ENCODE measurements at places on chromosomes 16 and 17. TPM values are rescaled to one million over a fixed set of nuclear protein-coding genes. Genes with fewer than 3 reads are reported as not detected.

DNA sequence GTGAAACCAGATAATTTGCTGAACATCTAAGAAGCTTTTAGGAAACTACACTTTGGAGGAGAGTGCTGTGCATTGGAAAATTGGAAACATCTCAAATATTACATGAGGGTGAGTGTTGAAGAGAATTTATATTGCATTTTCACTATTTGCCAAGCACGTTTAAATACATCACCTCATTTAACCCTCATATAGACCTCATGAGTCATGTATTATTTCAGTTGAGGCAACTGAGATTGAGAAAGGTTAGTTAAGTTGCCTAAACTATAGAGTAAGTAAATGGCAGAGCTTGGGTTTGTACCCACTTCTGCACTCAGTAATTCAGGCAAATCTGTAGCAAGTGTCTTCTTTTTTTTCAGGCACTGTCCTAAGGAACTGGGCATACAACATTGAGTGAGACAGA is 3.7 kb upstream of the NLK start:
- DNase-seq: peak; percentile 34

- no peak for DNase-seq
Observed at GRCh38 chr17:71202449-71202848, 918.4 kb upstream of the SOX9 start.

The HIC1 gene
- total RNA-seq: 0.59 TPM

DNA sequence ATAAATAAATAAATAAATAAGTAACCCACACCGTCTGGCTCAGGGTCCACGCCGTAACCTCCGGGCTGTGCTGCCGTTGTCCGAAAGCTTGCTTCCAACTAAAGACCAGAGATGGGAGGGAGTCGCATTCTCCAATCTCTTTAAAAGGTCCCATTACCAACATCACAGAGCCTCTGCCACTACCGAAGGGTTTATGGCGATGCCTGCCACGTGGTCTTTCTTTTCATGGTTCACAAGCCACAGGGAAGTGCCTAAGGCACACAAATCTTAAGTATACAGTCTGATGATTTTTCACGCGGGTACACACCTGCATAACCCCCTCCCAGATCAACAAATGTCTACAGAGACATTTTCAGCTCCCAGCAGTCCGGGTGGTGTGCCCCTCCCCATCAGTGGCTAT is 1.4 kb downstream of the COTL1 start:
- DNase-seq: peak; percentile 51

The MT1G gene
- total RNA-seq: not detected

The SPNS2 gene
- total RNA-seq: not detected

DNA sequence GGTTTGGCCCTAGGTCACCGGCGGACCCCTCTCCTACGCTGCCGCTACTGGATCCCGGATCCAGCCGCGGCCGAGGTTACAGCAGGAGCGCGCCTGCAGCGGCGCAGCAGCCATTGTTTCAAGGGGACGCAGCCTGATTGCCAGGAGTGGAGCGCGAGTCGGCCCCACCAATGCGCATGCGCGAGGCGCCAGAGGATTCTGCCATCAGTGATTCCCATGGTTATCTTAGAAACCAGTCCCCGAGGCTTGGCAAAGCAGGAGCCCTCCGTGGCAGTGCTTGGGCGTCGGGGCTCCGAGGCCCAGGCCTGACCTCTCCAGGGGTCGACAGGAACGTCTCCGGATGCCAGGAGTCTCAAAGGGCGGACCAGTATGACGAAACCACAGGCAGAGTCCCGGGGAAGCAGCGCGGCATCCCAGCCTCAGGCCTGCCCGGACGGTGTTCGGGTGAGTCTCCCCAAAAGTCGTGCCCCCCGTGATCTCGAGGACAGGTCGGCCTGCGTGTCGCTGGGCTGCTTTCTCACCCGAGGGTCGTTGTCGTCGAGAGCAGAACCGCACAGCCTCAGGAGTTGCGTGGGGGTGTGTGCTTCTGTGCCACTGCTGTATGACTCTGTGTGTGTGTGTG is 608.5 kb downstream of the KCNJ18 start:
- no peak for DNase-seq

DNA sequence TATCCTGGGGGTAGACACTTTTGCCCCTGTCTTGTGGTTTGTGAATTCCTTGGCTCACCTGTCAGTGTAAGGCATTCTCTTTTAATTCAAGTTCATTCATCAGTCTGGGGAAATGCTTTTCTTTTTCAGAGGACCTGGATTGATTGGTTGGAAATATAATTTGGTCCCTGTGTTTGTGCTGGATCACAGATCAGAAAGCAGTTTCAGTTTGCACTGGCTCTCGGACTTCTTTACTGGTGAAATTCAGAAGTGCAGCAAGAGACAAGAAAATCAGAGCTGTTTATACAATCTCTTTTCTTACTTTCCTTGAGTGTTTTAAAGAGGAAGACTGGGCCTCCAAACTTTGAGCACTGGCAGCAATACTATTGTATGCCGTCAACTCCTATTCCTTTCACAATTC is 161.8 kb upstream of the KCNJ16 start:
- no peak for DNase-seq

DNA sequence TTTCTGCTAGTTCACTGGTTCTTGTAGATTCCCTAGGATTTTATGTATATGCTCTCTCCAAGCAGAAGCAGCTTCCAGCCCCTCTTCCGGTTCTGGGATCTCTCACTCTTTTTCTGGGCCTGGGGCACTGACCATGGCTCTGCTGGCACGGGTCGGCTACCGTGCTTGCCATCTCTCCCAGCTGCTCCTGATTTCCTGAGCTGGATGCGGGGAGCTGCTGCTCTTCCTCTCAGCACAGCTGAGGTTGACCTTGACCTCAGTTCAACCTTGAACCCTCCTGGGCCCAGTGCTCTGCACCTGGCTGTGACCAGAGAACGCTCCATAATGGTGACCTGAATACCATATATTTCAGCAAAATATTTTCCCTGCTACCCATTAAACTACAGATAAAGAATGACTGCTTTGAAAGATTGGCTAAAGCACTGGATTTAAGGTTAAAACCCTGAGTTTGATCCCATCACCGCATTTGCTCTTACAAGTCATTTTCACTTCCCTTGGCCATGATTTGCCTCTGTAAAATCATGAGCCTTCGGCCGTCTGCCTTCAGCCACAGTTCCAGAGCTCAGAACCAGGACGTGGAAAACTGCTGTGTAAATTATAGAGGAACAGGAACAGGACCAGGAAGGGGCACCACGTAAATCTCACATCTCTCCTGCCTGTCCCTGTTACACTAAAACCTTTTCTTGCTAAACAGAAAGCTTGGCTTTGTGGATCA is 130.8 kb upstream of the CHMP6 start:
- no peak for DNase-seq

The HOXB4 gene
- 0.44 TPM for total RNA-seq

DNA sequence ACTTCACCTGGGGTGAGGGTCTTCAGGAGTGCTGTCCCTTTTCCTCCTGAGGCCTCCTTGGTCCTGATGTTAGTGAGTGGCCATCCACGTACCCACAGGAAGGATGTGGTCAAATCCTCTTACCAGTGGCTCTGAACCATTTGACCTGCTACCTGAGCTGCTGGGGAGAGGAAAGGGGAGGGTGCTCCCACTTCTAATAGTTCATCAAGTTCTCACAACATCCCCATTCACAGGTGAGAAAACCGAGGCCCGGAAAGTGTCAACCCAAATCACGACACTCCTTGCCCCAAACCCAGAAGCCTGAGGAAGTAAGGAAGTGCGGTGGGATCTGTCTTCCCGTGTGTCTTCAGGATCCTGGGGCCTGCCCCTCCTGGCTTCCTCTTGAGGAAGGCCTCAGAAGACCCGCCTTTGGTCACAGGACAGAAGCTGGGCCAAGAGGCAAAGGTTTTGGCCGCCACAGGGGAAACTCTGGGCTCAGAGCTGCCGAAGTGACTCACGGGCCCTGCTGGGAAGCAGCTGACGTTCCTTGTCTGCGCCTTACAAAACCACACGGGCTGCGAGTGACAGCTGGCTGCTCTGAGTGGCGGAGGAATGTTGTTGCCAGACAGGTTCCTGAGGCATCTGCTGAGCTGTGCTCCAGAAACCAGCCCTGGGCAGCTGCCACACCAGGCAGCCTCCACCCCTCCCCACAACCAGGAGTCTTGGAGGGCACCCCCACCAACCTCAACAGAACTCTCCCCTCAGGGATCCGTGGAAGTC is 13.9 kb upstream of the KIFC3 start:
- DNase-seq: peak; percentile 94

DNA sequence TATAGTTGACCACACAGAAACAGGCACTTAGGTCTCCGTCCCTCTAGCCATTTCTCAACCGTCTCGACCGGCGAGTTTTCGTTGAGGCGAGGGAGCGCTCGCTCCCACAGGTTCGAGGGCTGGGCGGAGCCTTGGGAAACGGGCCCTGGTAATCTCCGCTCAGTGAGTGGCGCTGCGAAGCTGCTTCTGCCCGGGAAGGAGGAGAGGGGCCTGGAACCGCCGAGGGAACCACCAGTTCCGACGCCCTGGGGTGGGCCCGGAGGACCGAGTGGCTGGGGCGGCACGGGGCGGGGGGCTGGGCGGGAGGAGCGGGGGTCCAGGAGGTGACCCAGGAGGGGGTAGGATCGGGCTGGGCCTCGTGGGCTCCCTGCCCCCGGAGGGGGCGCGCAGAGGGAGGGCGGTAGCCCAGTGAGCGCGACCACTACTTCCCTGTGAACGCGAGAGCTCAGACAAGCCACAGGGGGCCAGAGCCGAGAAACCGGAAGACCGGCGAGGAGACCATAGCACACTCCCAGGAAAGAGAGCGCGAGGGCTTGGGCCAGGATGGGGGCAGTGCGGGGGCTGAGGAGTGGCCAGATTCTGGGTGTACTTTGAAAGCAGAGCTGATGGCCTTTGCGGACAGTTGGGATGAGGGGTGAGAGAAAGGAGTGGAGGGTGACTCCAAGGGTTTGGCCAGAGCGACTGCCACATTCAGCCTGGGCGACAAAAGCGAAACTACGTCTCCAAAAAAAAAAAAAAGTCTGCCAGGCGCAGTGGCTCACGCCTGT is 29.9 kb upstream of the ARL4D start:
- DNase-seq: peak; percentile 87

DNA sequence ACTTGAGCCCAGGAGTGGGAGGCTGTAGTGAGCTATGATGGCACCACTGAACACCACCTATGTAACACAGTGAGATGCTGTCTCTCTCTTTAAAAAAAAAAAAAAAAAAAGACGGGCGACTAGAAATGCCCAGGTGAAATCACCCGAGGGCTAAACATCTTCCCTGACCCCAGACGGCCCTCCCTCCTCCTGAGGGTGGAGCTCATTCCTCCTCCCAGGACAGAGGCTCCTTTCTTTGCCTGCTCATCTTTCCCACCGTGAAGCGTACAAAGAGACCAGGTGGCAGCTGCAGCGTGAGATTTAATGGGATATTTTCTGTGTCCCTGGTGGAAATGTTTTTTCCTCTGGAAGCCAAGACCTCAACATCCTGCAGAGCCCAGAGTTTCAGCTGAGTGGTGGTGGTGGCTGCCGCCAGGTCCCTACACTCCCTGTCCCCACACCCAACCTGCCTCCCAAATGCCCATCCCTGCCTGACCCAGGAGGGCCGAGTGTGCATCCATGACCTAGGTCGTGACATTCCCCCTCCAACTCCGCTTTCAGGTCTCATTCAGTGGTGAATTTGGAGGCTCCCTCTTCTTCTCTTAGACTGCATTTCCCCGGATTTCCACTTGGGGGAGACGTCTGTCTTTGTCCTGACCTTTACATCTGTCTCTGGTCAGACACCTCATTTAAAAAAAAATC is 14.4 kb upstream of the GPRC5B start:
- peak; percentile 73 for DNase-seq

DNA sequence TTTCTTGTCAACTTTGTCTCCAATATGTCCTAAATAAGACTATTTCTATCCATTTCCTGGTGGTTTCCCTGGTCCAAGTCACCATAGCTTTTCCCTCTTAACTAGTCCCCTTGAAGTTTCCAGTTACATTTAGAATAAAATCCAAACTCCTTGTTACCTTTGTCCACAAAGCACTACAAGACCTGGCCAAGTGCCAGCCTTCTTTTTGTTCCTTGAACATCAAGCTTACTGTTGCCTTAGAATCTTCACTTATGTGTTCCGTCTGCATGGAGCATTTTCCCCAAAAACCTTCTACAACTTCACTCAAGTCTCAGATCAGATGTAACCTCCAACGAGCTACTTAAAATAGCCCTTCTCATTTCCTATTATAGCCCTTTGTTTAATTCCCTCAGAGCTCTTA is 101.4 kb downstream of the ITFG1 start:
- DNase-seq: peak; percentile 3

- peak; percentile 40 for DNase-seq
Observed at GRCh38 chr17:64128787-64129514, 993 bp downstream of the ERN1 start.

The COPS3 gene
- total RNA-seq: 67.0 TPM

The PTGES3L gene
- 0.83 TPM for total RNA-seq

The CDH8 gene
- 0.42 TPM for total RNA-seq

- DNase-seq: no peak
Observed at GRCh38 chr16:51960931-51961330, 586.0 kb downstream of the TOX3 start.

The NPIPA5 gene
- 26.0 TPM for total RNA-seq

The TANC2 gene
- 115 TPM for total RNA-seq

GRCh38 chr16:69618307-69618706 is 52.5 kb downstream of the NFAT5 start:
- DNase-seq: no peak

Data from MCF 10A (cell line).